Renal cortical epithelial cell (primary cell): ENCODE measurements at places on chromosomes 2 and 18.

GRCh38 chr18:48228841-48229240, 180.3 kb downstream of the ZBTB7C start:
- no peak for DNase-seq

- no peak for DNase-seq
These were observed 83.3 kb upstream of the EPAS1 start for GRCh38 chr2:46213906-46214305.

DNA sequence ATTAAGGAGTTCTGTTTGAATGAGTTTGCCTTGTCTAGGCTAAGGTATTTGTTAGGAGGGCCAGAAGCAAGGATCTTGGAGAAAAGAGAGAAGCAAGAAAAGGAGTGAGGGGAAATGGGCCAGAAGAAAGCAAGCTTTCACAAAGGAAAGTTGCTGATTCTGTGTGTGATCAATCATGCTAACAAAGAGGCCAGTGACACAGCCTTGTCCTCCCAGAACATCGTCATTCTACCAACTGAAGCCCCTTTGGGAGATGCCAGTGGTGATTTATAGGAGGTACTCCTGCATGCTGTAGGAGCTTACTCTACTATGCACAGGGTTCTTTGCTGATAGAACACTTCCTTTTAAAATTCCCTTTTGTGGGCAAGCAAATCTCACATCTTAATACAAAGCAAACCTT, 449.2 kb upstream of the SPRED2 start:
- DNase-seq, result no peak

DNA sequence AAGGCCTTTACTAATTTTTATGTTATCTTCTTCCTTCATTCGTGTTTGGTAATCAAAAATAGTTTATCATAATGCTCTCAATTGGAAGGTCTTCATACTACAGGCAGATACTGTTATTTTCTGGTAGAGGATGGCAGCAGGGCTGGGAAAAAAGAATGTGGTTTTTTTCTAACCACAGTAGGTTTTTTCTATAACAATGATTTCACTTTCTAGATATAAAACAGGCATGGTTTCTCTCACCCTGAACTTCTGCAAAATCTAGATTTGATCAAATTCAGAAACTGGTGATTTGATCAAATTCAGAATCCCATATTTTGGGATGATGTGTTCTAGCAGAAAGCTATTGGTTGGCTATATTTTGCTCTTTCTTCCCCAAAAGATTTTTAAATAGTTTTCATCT, 27.6 kb downstream of the BCL11A start:
- DNase-seq, result no peak

DNA sequence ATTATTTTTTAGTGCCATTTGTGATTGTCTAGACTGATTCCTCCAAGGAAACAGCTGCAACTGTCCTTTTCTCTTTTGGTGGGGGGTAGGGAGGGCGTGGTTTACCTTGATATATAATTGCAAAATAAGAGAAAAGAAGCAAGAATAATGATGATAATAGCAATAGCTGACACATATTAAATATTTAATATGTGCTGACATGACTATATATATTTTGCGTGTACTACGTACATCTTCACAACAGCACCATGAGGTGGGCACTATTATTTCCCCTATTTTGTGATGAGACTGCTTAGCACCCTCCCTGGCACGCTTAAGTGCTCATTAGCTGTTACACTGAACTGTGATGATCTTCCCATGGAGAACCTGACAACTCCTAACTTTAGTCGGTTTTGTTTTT, 39.4 kb downstream of the TNFRSF11A start:
- DNase-seq, result no peak

DNA sequence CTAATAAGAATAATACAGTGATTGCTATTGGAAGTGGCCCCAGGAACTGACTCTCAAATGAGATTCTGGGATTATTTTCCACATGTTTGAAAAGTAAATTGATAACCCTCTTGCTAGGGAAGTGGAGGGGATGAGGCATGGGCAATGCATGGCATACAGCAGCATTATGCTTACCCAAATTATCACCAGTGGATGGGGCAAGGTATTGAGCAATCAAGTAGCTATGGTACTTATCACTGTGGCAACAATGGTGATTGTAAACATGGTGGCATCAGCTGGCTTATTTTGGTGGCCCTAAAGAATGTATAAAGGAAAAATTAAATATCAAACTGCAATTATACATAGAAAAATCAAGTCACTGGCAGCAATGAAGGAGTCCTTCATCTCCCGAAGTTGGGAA, 155.1 kb downstream of the FIGN start:
- DNase-seq, result no peak

DNA sequence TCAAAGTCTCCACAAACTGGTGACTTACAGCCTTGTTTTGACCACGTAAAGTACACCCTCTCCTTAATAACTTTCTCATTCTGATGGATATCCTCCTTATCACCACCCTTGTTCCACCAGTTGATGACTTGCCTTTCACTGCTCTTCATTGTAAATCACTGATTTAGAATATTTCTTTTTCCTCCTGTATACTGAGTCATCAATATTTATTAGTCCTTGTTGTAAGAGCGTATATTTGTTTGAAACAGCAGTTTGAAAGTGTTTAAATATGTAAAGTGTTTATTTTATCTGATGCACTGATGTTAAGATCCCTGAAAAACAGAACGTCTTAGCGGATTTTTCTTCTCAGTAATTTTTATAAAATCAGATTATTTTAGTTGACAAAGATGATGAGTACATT, 34.2 kb upstream of the DYSF start:
- DNase-seq, result no peak

DNA sequence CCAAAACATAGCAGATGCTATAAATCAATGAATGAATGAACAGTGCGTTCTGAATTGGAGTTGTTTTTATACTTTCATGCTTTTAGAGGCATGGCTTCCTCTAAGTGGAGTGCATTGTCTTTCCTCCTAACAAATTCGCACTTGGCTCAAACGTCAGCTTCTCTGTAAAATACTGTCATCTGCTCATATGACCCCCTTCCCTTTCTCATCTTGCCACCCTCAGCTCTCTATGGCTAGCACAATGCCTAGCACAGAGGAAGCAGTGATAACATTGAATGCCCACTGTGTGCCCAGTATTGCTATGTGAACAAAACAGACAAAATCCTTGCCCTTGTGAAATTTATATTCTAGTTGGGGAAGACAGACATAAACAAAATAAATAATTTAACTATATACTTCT, 258.8 kb downstream of the MREG start:
- no peak for DNase-seq
